Cerebellar nuclear complex (tissue), 1 donor: ENCODE measurements at places on chromosomes 1 and 21.

DNA sequence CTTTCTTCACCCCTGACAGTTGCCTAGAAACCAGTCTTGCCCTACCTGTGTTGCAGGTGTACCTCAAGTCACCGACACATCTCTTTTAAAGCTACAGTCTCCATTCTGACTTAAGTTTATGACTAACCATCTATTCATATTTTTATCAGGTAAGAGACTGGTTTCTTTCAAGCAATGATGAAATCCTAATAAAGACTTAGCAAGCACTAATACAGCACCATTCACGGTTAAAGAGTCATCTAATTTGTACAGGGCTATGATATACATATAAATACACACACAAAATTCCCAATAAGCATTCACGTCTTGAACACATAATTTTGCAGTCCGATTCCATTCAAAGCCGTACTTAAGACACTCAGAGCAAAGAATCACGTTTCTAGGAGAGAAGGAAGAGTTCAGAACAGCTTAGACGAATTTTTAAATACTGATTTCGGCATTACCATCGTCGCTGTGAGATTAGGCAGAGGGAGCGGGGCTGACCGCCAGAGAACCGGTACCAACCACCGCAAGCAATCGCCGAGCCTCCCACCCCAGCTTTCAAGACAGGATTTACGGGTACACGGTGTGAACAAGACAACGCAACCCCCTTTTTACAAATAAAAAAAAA, 943 bp downstream of the ERRFI1 start:
- no peak for DNase-seq

DNA sequence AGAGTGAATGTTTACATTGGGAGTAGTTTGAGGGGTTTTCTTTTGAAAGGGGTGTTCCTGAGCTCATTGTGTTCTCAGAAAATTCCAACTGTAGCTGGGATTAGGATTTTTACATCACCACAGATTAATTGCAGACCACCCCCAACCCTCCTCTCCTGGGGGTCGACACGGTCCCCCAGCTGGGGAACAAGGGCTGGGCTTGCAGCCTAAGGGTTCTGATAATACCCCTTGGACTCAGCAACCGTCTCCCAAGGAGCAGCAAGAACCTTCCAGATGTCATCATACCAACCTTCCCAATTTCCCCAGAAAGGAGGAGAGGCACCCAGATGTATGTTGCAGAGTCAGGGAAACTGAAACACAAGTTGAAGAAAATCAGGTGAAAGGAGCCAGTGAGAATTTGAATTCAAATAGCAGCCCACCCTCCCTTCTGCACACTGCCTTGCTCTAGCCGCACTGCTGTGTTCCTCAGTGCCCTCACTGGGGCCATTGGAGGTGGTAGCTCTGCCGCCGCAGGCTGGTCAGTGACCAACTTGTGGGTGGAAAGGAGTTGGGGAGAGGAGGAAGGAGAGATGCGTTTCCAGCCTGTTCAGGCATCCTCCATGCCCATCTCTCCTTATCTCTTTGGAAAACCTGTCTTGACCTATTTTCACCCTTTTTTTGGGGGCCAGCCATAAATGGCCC, 14.7 kb upstream of the IGFN1 start:
- DNase-seq, result no peak

GRCh38 chr1:196660852-196661251, 9.0 kb downstream of the CFH start:
- no peak for DNase-seq

DNA sequence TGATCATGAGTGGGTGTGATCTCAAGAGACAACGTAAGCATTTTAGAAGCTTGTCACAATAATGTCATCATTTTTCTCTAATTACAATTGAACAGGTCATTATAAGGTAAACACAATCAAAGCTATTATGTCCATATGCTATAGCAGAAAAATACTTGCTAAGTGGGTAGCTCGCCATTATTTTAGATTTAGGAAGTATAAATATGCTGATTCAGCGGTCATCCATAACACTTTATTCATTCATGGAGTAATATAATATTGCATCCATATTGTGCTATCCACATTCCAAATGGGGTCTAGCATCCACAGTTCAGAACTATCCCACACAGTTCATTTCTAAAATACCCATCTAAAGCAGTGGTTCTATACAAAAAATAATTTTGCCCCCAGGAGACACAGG, 8.4 kb downstream of the KRTAP15-1 start:
- no peak for DNase-seq

- no peak for DNase-seq
Measured at GRCh38 chr1:202578565-202578964, 131.7 kb downstream of the SYT2 start.

DNA sequence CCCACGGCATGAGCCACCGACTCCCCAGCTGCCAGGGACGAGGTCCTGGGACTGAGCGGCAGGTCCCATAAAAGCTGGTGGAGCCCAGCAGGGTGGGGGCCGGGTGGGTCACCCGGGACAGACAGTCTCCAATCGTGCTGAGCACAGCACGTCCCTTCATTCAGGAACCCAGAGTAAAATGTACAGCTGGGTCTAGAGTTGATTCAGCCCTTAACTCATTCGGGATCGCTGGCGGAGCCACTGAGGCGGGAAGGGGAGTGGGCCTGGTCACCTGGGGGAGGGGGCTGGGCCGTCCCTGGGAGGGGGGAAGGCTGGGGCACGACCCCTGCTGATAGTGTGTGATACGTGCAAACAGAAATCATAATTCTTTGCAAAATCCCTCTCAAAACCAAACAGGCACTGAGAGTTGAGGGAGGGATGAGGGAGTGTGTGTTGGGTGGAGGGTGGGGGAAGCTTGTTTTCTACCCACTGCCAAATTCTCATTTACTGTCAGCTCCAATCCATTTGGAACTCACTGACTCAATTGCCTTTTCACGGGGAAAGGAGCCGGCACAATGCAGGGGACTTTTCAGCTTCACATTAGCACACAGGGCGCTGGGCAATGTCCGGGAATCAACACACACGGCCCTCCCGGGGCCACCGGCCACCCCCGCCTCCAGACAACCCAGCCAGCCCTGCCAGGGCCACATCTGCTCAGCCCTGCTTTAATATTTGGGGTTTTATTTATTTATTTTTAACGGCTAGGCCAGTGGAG, 13.8 kb downstream of the CASZ1 start:
- DNase-seq, result no peak

- DNase-seq, result no peak
Measured at GRCh38 chr1:202133001-202133400, 10.3 kb downstream of the GPR37L1 start.

DNA sequence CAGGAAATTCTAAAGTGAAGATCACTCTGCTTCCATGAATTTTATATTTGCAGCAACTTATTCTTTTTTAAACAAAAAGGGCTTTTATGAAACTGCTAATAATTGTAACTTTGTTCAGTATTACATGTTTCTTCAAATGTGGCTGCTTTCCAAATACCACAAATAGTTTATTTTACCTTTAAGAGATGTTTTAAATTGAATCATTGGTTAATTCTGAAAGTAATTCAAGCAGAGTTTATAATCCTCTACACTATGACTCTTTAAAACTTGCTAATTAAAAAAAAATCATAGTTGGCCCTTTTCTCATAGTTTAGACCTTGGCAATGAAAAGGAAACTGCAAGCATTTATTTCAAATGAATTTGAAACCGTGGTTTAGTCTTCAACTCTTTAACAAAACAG, 59.6 kb downstream of the SDCCAG8 start:
- DNase-seq, result no peak

- DNase-seq, result no peak
Measured at GRCh38 chr1:111990026-111990877, 784 bp upstream of the KCND3 start.

- peak; percentile 47 for DNase-seq
Measured at GRCh38 chr1:156608036-156608674, 6.9 kb upstream of the GPATCH4 start.

- no peak for DNase-seq
Measured at GRCh38 chr1:75539230-75540116, 71.4 kb downstream of the SLC44A5 start.

GRCh38 chr21:45282283-45283034, 5.2 kb downstream of the POFUT2 start:
- DNase-seq, result no peak

- DNase-seq, result no peak
Measured at GRCh38 chr1:8118031-8118451, 91.9 kb upstream of the ERRFI1 start.

DNA sequence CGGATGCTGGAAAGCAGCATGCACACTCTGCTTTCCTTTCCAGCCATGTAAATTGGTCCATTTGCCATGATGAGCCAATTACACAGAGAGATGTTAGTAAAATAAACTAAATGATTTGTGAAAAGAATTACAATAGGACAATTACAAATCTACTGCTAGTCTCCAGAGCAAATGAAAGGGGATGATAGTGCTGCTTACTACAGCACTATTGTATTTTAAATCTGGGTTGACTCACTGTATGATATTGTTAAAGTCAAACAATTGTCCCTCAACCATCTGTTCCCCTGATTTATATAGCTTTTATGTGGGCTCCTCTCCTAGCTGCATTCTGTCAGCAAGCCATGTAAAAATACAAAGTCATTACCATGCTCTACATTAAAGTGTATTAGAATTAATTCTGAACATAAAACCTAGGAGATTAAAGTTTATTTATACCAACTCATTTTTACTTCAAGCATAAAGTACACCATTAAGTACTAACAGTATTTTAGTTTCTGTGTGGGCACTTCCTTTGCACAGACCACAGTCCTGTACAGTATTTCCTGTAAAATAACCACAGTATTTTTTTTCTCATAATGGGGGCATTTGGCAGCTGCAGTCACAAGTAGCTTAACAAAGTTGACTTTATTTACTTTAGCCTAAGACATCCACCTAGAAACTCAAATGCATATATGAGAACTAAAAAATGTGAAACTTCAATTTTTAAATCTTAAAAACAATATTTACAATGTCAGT, 135.8 kb downstream of the VAV3 start:
- no peak for DNase-seq

DNA sequence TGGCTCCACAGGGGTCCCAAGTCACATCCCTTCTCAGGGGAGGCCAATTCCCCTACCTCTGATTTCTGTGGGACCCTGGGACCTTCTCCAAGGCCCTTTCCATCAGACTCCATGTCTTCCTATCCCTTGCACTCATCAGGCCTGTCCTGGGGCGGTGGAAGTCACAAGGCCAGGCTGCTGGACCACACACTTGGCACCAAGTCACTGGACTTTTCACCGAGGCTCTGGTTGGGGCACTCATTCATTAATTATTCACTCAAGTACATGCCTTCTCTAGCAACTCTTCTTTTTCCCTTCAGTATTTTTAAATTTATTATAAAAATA, 11.2 kb upstream of the FOXO6 start:
- DNase-seq, result no peak

DNA sequence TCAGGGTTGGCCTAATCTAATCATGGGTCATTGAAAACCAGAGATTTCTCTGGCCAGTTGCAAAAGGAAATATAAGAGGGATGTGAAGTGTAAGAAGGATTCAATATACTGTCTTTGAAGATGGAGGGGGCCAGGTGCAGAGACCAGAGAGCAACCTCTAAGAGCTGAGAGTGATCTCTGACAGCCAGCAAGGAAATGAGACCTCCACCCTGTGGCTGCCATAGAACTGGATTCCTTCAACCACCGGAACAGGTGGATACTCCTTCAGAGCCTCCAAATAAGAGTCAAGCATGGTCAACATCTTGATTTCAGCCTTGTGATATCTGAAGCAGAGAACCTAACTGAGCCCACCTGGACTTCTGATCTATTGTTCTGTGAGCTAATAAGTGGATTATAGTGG, 128.4 kb downstream of the CYYR1 start:
- no peak for DNase-seq

DNA sequence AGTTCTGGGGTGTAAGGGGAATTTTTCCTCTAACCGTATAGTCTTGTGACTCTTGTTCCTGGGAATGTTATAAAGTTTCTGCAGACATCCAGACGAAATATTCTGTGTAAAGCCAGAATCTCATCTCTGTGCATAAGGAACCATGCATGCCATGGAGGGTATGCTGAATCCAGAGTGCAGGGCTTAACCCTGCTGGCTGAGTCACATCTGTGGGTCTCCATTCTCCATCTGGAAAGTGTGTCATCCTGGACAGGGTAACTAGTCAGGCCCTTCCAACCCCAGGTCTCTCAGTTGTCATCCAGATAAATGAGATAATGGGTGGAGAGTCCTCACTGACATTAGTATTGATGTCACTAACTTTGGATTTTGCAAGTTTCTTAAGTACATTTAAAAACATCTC, 48.8 kb downstream of the ATP5PO start:
- no peak for DNase-seq

DNA sequence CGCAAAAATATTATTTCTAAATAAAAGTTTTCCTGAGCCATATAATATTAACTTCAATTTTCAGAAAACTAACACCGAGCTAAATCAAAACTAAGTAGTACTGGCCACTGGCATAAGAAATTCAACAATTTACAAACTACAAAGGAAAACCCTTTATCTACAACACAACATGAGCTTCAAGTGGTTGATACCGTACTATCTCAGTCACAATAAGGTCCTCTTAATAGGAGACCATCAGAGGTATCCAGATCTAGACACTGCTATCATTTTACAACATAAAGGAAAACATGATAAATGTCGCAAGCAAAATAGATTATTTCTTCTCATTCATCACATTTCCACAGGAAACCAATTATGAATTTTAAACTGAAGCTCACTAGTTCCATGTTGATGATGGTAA, 39.5 kb downstream of the GATAD2B start:
- no peak for DNase-seq

DNA sequence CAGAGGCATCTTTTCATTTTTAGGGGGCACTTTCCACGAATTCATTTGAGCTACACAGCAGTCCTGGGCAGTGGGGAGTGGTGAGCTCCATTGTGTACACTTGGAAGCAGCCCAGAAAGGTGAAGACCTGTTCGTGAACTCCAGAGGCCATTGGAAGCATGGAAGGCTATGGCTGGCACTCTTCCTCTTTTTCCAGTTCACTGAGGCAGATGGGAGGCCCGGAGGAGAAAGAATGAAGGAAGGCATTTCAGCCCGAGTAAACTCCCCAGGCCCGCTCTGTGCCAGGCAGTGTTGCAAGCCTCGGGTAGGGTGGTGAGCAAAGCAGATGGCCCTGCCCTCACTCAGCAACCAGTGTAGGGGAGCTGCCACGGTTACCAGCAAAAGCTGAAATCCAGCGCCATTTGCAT, 673 bp upstream of the DHCR24 start:
- DNase-seq, result no peak

- DNase-seq, result no peak
Measured at GRCh38 chr1:220999872-221000863, 120.9 kb downstream of the HLX start.

DNA sequence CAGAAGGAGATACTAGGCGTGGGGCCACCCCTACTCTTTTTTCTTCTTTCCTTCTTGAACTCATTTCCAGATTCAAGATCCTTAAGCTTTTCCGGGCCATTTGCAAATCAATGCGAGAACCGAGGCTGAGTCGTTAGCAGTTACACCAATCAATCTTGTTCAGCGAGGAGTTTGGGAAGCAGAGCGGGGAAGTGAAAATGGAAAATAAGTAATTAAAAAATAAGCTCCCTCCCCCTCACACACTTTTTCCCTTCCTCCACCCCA, 1.7 kb upstream of the NEGR1 start:
- DNase-seq, result no peak

DNA sequence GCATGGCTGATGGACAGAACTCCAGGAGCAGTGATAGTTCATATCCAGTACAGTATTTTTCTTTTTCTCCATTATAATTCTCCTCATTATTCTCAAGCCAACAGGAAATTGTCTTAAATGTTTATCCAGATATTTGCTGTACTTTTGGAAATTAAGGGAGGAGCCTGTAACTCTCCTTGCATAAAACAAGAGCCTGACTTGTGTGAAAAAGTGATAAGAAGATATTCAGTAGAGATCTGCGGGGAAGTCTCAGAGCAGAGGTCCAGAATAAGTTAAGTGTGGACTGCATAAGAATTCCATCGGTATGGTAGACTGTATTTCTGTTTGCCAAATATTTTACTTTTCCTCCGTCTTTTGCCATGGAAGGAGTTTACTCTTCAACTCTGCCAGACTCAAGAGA, 70.2 kb downstream of the BACH1 start:
- DNase-seq, result no peak
